ENCODE measurements at places on chromosomes 11 and 22. TPM values are rescaled to one million over a fixed set of nuclear protein-coding genes. Genes with fewer than 3 reads are reported as not detected.

DNA sequence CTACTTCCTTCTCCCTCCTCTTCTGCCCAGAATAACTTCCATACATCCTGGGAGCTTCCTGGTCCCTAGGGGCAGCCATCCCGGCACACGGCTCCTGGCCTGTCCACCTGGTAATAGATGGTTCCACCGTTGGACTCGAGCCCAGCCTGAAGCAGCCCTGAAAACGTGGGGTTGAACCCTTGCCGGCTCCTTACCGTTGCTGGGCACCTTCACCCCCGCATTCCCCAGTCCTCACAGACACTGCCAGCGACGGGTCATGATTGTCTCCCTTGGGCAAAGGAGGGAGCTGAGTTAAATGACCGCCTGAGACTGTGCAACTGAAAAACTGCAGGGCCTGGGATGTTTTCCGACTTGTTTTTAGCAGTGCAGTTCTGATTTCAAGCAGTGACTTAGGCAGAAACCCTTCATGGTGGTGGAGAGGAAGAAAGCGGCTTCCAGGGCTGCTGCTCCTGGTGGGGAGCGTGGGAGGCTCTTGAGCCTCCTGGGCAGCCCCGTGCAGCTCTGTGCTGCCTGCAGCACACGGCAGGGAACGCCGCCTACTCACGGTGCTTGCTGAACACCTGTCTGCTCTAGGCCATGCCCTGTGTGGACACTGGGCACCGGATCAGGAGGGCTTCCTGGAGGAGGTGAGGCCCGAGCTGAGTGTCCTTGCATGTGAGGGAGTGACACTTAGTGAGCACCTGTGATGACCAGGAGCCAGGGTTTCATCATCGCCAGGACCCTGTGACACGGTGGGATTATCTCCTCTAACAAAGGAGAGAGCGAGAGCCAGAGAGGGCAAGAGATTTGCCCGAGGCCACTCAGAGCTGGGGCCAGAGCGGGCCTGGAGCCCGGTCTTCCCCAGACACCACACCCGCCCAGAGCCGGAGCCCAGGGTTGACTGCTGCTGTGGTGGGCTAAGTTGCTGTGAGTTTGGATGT lies 77.4 kb downstream of the FBLN1 start:
- no peak overlapping the region for H3K4me3 ChIP-seq
- no peaks in the 10 kb centered on the region for H3K36me3 ChIP-seq

Gene DEFB131B
- total RNA-seq = not detected

DNA sequence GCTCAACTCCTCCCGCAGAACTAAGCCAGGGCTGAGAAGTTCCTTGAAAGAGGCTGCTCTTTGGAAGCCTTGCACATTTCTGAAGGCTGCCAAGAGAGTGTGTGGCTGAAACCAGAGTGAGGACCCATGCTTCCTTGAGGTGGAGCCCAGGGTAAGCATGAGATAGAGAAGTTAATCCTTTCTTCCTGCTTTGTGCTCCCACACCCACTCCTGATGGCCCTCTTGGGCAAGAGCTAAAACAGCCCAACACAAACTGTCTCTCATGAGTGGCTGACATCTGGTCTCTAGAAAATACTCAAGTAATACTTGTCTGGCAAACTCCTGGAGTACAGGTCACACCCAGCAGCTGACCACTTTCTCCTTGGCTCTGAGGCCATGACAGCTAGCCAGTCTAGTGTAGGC lies 523.7 kb downstream of the INSC start:
- H3K4me1 ChIP-seq = no peaks in the 10 kb centered on the region
- H3K27ac ChIP-seq = no peak overlapping the region
- no peaks in the 10 kb centered on the region for H3K27me3 ChIP-seq
- no peak overlapping the region for H3K4me3 ChIP-seq

DNA sequence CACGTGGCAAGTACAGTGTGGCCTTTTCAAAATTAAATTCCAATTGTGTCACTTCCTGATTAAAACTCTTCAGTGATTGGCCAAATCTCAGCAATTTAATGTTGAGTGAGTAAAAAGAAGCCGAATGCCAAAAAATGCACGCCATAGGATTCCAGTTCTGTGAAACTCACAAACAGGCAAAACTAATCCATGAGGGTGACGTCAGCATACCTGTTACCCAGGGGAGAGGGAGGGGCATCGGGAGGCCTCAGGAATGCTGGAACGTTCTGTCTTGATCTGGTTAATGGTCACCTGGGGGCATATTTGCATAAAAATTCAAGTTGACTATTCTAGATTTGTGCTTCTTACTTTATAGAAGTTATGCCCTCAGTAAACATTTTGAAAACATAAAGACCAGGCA lies 39.9 kb upstream of the RAB1B start:
- no peak overlapping the region for H3K4me3 ChIP-seq
- no peaks in the 10 kb centered on the region for H3K4me1 ChIP-seq
- peaks cover 3% of the 10 kb centered on the region for H3K36me3 ChIP-seq

GRCh38 chr11:47055534-47055933 lies 119.0 kb downstream of the CSTPP1 start:
- no peaks in the 10 kb centered on the region for H3K36me3 ChIP-seq
- H3K27ac ChIP-seq = no peak overlapping the region
- H3K4me1 ChIP-seq = peaks cover 6% of the 10 kb centered on the region
- H3K4me3 ChIP-seq = no peak overlapping the region
- H3K27me3 ChIP-seq = no peaks in the 10 kb centered on the region
- DNase-seq = no peak

DNA sequence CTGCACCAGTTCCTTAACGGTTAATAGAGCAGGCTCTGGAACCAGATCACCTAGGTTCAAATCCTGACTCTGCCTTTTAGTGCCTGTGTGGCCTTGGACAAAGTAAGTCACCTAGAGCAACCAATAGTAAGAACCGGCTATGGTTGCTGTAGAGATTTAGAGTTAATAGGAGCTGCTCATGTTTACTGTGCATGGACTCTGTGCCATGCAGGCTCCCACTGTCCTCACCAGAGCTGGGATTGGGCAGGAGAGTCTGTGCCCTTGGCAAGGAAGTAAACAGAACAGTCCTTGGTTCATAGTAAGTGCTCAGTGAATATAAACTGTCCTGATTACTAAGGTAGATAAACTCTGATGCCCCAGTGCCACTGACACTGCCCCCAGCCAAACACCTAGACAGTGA lies 1.4 kb upstream of the TP53I11 start:
- H3K36me3 ChIP-seq = no peaks in the 10 kb centered on the region
- DNase-seq = no peak
- peaks cover 26% of the 10 kb centered on the region for H3K4me1 ChIP-seq
- H3K27ac ChIP-seq = no peak overlapping the region
- H3K4me3 ChIP-seq = no peak overlapping the region

Gene GLYAT
- not detected for total RNA-seq

All from fibroblast of lung (primary cell).